Activated CD8-positive, alpha-beta memory T cell treated with anti-CD3 and anti-CD28 coated beads for 1 hour (primary cell): ENCODE measurements at places on chromosomes 13 and 19.

DNA sequence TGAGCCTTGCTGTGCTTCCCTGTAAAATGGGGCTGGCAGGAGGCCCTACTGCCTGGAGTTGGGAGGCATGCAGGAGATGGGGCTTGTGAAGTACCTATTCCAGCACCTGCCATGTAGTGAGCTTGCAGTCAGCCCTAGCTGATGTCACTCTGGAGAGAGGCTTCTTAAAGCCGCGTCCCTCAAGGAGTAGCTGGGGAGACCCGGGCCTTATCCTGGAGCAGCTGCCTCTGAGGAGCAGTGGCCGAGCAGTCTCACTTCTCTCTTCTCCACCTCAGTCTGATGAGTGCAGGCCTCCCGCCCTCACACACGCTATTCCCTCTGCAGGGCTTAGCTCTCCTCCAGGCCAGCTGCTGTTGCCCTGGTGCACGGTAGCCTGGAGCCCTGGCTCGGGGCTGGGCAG, 18.0 kb downstream of the CLASRP start:
- no peak for DNase-seq

DNA sequence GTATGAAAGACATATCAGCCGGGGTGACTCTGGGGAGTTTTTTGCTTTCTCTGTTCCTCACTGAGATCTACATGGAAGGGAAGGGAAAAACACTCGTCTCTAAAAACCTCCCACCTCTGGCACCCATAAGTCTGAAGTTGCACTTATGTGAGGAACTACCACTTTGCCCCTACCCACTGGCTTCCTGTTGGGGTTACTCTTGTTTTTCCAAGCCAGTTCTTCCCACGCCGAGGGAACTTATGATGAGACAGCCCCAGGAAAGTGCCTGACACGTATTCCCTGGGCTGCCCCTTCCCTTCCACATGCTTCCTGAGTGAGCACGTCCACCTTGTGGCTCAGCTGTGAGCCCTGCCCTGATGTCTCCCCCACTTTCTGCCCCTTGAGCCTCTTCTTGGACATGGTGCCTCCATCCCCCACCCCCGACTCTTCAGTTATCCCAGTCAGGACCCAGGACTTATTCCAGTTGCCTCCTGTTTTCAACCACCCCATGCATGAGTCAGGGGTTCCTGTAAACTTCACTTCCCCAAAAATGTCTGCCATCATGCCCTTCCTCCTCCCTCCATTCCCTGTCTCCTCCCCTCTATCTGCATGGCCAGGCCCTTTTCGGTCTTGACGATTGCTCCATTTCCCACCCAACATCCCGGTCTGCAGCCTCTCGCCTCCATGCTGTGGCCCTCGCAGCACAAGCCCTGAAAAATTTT, 5.1 kb upstream of the SIGLEC7 start:
- no peak for DNase-seq

DNA sequence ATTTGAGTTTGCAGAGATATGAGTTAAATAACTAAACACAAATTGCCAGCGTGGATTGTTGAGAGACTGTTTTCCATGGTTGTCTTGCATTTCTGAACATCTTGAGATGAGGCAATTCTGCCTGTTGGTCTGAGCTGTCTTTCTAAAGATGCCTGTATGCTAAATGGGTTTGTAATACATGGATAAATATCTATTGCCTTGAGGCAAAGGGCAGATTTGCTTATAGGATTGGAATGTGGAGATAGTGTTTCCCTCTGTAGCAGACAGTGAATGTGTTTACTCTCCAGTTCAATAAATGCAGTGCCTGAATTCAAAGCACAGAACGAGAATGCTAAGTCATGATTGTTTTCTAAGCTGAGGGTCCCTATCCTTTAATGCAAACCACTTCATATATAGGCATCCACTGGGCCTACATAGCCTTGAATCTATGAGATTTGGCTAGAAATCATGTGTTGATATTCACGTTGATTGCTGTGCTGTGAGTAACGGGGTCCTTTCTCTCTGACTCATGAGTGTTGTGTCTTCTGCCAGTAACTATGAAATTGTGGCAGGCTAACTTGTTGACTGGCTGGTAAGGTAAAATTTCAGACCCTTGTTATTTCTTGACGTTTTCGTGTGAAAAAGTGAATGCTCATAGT, 2554.8 kb downstream of the PCDH9 start:
- no peak for DNase-seq

DNA sequence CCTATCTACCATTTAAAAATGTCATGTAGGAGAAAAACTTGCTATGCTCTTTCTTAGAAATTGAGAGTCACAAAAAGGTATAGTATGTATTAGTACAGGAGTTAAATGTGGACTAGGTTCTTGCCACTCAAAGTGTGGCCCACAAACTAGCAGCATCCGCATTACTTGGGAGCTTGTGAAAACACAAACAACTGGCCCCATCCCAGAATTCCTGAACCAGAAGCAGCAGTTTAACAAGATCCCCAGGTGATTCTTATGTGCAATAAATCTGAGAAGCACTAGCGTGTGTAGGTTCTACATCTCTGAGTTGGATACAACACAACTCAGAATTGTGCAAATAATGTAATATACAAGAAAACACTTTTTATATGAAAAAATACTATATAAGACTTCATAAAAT, 325.9 kb downstream of the DCT start:
- DNase-seq: no peak

GRCh38 chr13:78816154-78816553, 157.2 kb upstream of the OBI1 start:
- DNase-seq: no peak

DNA sequence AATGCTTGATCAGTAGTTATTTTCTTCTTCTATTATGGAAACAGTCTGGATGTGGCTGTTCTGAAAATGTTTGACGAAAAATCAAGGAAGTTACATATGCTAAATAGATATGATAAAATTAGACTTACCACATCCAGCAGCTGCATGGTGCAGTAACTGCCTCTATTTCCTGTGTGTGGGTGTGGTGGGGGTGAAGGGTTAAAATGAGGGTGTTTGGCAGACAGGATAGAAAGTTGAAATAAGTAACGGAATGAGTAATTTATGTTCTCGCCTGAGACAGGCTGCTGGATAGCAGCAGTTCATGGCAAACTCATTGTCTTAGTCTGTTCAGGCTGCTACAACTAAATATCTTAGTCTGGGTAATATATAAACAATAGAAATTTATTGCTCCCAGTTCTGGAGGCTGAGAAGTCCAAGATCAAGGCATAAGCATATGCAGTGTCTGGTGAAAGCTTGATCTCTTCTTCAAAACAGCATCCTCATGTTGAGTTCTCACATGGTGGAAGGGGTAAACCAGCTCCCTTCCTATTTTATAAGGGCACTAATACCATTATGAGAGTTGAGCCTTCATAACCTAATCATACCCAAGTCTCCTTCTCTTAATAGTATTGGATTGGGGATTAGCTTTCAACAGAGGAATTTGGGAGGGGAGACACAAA, 1248.9 kb downstream of the SLITRK5 start:
- DNase-seq: no peak

DNA sequence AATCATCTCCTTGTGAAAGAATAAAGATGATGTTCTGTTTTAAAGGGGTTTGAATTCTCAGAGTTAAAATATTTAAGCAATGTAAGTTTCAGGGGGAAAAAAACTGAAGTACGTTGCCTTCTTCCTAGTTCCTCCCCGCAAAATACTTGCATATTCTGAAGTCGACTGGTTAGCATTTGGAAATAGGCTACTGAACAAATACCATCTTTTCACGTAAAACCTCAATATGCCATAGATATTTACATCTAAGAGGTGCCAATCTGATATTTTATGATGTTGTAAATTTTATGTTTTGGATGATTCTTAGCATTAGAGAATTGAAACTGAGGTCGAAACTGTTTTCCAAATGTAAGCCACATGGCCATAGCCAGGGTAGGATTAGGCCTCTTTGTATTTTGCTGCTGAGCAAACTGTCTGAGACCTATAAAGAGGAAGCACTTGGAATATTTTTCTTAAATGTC, 138.3 kb downstream of the FLT1 start:
- no peak for DNase-seq

DNA sequence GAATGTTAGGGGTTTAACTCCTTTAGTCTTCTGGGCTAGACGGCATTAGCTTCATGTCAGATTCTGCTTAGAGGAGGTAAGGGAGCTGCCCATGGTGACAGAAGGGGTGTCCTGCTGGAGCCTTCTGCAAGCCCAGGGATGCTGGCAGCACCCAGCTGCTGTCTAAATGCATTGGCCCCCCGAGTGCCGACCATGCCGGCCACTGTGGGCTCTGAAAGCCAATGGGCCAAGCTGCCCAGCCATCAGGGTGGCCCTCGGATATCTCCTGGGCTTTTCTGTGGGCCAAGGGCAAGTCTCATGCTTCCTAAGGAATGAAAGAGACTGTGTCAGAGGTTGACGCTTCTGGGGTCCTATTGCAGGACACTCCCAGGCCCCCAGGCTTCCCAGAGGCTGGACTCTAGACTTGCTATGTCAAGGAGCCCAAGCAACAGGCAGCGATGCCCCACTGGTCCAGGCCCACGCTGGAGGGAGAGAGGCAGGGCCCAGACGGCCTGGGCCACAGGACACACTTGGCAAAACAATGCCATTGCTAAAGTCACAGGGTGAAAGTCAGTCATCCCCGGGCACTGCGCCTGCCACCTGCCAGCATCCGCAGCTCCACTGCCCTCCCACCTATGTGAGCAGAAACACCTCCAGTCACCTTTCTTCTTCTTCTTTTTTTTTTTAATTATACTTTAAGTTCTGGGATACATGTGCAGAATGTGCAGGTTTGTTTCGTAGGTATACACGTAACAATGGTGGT, 160.2 kb upstream of the GPR12 start:
- DNase-seq: no peak

DNA sequence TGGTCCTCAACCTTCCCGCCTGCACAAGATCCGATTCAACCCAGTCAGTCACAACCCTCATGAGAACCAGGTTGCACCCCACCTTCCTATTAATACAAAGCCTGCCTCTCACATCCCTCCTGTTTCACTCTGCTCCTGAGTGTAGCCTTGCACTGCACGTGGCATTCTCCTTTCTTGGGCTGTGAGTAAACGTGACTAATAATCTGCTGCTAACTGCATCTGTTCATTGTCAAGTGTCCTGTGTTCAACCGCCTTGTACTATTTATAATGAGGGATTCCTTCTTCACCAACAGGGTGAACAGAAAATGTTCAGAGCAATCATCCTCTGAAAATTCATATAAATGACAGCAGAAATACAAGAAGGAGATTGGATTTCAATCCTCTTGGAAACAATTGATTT, 1608.2 kb downstream of the SLITRK5 start:
- DNase-seq: no peak
